Stimulated activated CD4-positive, alpha-beta T cell treated with anti-CD3 and anti-CD28 coated beads, Interleukin-1b, Interleukin-23, amount 100 ng/mL, for 1 hour (primary cell): ENCODE measurements at places on chromosomes 1 and 21.

DNA sequence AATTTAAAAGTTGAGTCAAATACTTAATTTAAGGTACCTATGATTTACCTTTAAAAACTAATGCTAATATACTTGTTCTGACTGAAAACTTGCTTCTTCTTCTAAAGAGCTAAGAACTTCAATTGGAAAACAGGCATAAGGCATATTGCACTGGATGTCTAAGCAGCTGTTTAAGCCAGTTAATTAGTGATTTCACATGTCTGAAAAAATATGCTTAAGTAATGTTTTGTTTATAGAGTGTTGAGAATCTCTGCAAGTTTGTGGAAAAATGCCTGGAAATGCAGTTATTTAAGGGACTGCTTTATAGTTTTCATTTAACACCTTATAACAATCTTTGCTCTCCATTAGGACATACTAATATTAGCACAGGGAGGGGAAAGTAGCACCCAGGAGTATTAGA is 28.2 kb downstream of the UBE2U start:
- no peak for DNase-seq

DNA sequence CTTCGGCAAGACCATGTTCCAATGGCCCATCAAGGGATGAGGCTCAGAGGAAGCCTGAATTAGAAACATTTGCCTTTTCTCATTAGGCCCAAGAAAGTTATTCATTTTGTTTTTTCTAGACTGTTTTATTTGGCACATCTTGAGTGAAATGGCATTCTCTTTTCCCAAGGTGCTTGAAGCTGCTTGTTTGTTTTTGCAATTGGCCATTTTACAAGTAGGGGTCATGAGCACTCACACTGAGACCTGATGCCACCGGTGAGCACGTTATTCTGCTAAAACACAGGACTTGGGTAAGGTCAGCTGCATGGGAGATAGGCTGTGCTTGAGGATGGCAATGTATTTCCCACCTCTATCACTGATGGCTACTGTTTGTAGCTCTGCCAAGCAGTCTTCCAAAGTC is 128.1 kb downstream of the TBX15 start:
- no peak for DNase-seq

DNA sequence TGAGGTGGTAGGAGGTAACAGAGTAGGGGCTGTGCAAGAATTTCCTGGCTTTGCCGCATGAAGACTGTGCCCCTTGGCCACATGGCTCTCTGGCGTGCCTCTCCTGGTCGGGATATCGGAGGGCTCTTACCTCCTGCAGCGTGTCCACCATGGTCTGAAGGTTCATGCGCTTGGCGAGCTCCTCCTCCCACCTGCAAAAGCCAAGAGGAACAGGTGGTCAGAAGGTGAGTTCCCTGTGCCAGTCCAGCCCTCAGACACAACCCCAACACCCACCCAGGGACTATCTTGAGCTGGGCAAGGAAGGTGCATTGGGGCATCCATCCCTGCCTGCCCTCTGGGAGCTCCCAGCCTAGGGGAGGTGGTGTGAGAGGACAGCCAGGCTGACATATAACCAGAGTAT is 18.6 kb upstream of the ALDH4A1 start:
- DNase-seq: no peak

DNA sequence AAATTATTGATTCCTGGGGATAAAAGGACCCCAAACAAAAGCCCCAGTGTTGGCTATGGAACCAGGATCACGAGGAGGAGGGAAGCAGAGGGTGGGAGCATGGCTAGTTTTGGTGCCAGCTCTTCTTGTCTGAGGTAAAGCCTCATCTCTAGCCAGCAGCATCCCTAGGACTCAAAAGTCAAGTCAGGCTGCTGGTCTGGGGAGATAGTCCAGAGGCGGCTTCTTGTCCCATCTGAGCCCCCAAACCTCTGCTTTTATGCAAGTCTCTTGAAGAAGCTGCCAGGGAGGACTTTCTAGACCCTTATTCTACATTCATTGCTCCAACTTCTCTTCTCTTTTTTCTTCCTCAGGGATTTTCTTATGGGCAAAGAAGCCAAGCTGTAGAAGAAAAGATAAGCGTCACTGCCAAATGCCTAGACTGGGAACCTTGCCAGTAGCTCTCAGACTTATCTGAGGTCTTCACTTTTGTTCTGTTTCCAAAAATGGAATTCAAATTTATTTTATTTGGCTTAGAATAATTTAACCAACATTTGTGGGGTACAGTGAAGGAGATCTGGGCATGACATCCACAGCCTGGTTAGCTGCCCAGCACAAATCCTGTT is 6.9 kb upstream of the ANKRD35 start:
- no peak for DNase-seq

DNA sequence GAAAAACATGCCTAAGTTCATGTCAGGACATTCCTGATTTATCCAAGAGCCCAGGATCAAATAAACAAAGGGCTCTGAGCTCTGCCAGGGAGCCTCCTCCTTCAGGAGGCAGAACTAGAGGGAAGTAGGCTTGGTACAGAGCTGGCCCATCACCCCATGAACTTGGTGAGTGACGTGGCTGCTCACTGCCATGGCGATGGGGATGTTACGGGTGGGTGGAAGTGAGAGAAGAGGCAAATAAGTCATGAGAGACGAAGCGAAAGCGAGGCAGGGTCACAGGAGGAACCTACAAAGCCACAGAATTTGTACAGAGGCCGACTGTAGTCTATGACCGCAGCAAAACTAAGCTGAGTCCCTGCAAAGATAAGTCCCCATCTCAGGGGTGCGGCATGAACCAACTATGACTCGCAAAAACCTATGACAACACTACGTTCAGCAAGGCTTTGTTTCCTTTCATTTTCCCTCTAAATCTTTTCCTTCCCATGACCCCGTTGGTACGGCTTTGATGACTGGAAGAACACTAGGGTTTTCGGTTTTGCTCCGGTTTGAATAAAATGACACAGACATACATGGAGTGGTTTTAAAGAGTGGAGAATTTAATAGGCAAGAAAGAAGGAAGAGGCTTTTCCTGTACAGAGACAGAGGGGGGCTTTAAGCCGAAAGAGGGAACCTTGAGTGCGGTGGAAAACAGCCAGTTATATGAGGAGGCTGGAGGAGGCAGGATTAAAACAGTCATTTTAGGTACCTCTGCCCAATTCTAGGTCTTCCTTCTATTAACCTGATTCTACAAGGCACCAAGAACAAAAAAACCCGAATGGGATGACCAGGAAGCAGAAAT is 74.1 kb downstream of the CD46 start:
- DNase-seq: peak; percentile 36

DNA sequence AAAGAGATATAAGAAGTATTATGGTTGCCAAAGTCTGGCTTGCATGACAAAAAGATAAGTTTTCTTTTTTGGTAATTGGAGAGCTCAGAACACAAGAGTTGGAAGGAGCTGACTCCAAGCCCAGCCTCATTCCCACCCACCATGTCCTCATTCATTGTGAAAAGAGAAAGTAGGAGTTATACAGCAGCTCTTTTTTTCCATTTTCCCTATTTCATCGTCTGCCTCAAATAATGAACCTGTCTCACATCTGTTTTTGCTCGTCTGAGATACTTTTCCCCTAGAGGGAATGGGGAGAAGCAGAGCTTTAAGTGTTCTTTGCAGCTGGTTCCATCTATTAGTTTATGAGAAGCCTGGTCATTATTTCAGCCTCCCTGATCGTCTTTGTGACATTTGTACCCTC is 34.7 kb downstream of the AGT start:
- no peak for DNase-seq

DNA sequence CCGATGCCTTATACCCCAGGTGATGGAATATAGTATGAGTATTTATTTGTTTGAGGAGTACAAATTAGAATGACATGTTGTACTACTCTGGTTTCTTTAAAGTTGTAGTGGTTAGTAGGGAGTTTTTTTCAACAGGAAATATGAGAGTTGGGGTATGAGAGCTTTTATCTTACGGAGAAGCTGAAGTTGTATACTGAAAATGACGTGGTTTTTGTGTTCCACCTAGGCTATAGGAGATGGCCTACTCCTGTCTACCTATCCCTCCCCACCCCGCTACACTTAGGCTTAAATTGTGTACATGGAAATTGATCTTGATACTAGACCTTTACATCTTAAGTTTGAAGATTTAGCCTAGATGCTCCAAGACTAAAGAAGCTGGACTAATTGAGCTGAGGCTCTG is 6.8 kb upstream of the HAX1 start:
- DNase-seq: no peak

- DNase-seq: no peak
Measured at GRCh38 chr1:167054531-167054930, 35.6 kb downstream of the GPA33 start.

DNA sequence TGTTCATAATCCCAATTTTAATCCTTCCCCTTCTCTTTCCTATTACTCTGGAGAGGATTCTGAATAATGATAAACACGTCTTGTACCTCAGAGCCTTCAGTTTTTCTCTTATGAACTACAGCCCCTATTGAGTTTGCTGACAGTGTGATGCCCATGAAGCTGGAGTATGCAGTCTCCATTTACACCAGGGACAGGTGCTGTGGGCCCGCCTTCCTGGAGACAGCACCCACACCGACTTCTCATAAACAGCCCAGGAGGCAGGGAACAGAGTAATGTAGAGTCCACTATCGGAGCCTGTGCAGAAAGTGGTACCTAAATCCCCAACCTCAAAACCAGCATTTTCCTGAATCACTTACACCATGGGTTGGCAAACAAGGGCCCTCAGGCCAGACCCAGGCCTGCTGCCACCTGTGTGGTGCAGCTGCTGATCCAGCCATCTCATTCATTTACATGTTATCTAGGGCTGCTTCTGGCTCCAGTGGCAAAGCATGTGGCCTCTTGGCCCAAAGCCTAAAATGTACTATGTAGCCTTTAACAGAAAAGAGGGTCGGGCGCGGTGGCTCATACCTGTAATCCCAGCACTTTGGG is 95.1 kb upstream of the KRTAP19-8 start:
- DNase-seq: no peak

GRCh38 chr1:61506944-61507500 is 217.9 kb downstream of the TM2D1 start:
- DNase-seq: no peak

- DNase-seq: no peak
Measured at GRCh38 chr1:14926818-14927575, 226.6 kb upstream of the TMEM51 start.

- DNase-seq: no peak
Measured at GRCh38 chr1:96710708-96711477, 10.7 kb upstream of the PTBP2 start.

DNA sequence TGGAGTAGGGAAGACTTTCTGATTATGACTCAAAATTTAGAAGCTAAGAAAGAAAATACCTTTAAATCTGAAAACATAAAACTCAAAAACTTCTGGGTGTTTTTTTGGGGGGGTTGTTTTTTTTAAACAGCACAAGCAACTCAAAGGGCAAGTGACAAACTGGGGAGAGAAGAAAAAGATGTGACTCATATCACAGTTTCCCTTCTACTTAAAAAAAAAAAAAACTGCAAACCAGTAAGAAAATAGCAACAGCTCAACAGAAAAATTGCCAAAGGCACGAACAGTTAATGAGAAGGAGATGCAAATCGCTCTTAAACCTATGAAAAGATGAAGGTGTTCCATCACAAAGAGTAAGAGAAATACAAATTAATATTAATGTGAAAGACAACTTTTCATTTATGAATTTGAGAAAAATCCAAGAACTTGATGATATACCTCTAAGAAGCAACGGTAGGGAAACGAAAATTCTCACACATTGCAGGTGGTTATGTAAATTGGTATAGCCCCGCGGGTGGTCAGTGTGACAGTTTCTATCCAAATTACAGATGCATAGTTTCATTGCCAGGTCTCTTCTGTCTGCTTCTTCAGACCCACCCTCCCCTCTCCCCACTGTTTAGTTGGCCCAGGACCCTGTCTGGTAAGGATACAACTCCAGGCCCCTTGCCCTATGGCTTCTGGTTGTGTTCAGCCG is 9.0 kb downstream of the IFNAR2 start:
- no peak for DNase-seq

- no peak for DNase-seq
Measured at GRCh38 chr1:57345916-57346315, 77.9 kb downstream of the DAB1 start.

DNA sequence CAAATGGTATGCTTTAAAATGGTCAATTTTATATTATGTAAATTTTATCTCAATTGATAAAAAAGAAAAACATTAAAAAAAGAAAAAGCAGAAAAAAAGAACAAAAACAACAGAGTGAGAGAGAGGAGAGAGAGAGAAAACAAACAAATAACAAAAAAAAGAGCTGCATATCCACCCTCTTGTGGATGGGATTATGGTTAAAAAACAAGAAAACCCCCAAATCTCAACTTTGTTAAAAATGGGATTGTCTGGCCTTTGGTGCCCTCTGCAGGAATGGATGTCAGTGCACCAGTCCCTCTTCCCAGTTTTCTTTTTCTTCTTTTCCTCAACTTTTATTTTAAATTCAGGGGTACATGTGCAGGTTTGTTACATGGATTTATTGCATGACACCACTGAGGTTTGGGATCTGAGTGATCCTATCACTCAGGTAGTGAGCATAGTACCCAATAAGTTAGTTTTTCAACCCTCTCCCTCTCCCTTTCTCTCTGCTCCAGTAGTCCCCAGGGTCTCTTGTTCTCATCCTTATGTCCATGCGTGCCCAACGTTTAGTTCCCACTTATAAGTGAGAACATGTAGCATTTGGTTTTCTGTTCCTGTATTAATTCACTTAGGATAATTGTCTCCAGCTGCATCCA is 28.1 kb downstream of the RNF187 start:
- DNase-seq: no peak

DNA sequence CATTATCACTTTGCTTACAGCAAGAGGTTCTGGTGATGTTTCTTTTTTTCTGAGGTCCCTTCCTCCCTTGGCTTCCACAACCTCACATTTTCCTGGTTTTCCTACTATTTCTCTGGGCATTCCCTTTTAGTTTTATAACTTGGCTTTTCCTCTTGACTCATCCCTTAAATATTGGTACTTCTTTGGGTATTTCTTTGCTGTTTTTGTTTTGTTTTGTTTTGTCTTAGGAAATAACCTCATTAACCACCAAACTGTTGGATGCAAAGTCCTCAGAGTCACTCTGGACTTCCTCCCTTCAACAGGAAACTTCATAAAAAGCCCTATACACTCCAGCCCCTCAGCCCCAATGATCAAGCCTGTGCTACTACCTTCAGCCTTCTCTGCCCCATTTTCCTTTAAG is 211.1 kb downstream of the DUSP10 start:
- DNase-seq: no peak

DNA sequence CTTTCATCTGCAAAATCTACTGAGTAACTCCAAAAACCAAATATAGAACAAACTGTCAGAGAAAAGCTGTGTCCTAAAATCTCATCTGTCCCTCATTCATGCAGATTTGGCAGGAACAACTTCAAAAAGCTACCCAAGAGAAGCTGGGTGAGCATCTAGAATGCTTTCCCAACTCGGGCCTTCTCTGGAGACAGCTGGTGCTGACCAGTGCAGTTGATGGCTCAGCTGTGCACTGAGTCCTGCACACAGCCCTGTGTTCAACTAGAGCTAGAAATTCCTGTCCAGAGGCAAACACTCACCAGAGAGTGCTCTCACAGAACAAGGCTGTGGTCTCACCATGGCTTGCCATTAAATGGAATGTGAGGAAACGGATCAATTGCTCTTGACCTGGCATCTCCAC is 202.8 kb downstream of the ASTN1 start:
- DNase-seq: no peak

- no peak for DNase-seq
Measured at GRCh38 chr1:47709872-47710231, 272.0 kb downstream of the FOXD2 start.
